ENCODE measurements at places on chromosomes 4 and X. TPM values are rescaled to one million over a fixed set of nuclear protein-coding genes. Genes with fewer than 3 reads are reported as not detected.

DNA sequence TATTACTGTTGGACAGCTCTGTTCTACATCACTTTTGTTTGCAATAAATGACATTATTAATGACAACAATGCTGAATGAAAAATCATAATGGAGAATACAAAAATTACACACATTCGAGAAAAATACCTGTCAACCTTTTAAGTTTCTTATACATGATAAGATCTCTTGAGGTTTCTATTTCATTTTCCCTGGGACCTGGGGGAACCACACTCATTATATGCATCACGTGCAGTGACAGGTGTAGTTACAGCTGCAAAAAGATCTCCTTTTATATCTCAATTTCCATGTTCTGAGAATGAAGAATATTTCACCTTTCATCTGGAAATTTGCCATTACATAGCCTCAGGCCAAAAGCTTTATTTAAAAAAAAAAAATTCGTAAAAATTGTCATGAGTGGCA lies 1347.0 kb upstream of the AGA start:
- H3K36me3 ChIP-seq: no peaks in the 10 kb centered on the region
- peaks cover 5% of the 10 kb centered on the region for H3K4me1 ChIP-seq
- H3K27me3 ChIP-seq: no peaks in the 10 kb centered on the region
- H3K4me3 ChIP-seq: no peak overlapping the region
- no peak overlapping the region for H3K27ac ChIP-seq

DNA sequence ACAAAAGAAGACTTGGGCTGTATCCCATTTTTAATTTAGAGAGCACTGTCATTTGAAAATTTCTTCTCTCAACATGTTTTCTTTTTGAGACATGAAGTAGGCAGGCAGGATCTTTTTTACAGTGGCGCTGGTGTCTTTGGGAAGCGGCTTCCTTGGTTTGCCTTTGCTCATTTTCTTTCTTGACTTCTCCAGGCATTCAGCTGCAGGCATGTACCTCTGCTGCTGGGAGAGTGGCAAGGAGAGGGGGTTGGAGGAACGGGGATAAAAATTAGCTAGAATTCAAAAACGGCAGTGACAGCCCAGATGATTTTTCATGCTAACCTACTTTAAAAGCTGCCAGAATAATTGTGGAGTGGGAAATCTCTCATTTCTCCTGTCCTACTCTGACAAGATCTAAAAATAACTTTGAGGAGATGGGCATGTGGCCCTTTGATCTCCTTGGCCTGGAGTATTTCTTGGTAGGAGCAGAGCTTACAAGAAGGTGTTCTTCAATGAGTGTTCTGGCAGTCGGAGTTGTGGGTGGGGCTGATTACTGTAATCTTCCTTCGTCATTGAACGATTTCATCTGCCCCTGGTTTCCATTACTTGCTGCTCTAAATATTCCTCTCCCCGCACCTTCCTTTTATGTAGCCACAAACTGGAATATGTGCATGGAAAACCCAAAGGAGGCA lies 54.8 kb downstream of the TBL1X start:
- DNase-seq: no peak
- H3K27ac ChIP-seq: no peak overlapping the region
- no peaks in the 10 kb centered on the region for H3K36me3 ChIP-seq
- no peak overlapping the region for H3K4me3 ChIP-seq
- H3K27me3 ChIP-seq: no peaks in the 10 kb centered on the region

GRCh38 chr4:65559270-65559669 lies 111.0 kb downstream of the EPHA5 start:
- DNase-seq: no peak
- no peaks in the 10 kb centered on the region for H3K4me1 ChIP-seq
- no peak overlapping the region for H3K27ac ChIP-seq
- no peaks in the 10 kb centered on the region for H3K36me3 ChIP-seq

The NAP1L3 gene
- total RNA-seq: 0.15 TPM

- DNase-seq: peak; percentile 98
- H3K4me3 ChIP-seq: peak overlapping the region; percentile 4
- peak overlapping the region; percentile 32 for H3K27ac ChIP-seq
- H3K4me1 ChIP-seq: peaks cover 30% of the 10 kb centered on the region
- H3K27me3 ChIP-seq: no peaks in the 10 kb centered on the region
These were observed 1.2 kb upstream of the CHRNA9 start for GRCh38 chr4:40333921-40334352.

- DNase-seq: no peak
- no peak overlapping the region for H3K4me3 ChIP-seq
- H3K27me3 ChIP-seq: peaks cover 75% of the 10 kb centered on the region
- H3K4me1 ChIP-seq: no peaks in the 10 kb centered on the region
- H3K27ac ChIP-seq: no peak overlapping the region
These were observed 596.4 kb downstream of the MID1IP1 start for GRCh38 chrX:39397561-39398199.

GRCh38 chr4:89497517-89498308 lies 190.1 kb upstream of the GPRIN3 start:
- H3K36me3 ChIP-seq: no peaks in the 10 kb centered on the region
- no peaks in the 10 kb centered on the region for H3K27me3 ChIP-seq
- H3K4me3 ChIP-seq: no peak overlapping the region
- H3K4me1 ChIP-seq: peaks cover 8% of the 10 kb centered on the region

GRCh38 chr4:158035662-158036195 lies 137.1 kb downstream of the GASK1B start:
- H3K4me3 ChIP-seq: no peak overlapping the region
- no peak overlapping the region for H3K27ac ChIP-seq
- H3K27me3 ChIP-seq: no peaks in the 10 kb centered on the region
- H3K4me1 ChIP-seq: peaks cover 8% of the 10 kb centered on the region
- no peak for DNase-seq

The DCTD gene
- 180 TPM for total RNA-seq

DNA sequence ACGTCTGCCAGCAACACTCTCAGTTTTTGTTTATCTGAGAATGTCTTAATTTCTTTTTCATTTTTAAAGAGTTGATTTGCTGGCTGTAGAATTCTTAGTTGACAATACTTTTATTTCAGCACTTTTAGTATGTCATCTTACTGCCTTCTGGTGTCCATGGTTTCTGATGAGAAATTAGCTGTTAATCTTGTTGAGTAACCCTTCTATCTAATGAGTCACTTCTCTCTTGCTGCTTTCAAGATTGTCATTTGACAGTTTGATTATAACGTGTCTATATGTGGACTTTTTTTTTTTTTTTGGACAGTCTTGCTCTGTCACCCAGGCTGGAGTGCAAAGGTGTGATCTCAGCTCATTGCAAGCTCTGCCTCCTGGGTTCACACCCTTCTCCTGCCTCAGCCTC lies 24.0 kb upstream of the TMEM255A start:
- no peaks in the 10 kb centered on the region for H3K27me3 ChIP-seq
- H3K27ac ChIP-seq: no peak overlapping the region

DNA sequence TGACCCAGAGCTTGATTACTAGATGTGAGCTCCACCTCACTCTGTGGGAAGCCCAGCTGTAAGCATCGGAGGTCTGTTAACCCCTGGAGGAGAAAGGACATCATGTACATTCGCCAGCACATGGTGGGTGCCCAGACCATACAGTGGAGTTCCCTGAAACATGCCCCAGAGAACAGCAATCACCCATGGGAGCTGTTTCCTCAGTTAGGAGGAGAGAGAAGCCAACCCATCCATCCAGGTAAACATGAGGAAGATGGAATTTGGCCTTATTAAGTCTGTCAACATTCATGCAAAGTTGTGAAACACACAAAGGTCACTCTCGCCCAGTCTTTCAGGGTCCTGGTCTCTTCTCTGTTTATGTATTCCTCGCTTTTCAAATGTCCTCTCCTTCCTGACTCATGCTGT lies 354.7 kb downstream of the ANK2 start:
- no peak overlapping the region for H3K4me3 ChIP-seq
- no peaks in the 10 kb centered on the region for H3K4me1 ChIP-seq
- H3K27me3 ChIP-seq: no peaks in the 10 kb centered on the region

The TNMD gene
- not detected for total RNA-seq

Measured in MCF 10A (cell line).